ENCODE measurements at places on chromosomes 12 and 14.

GRCh38 chr12:18546399-18546798, 191.4 kb downstream of the PLCZ1 start:
- DNase-seq: no peak

DNA sequence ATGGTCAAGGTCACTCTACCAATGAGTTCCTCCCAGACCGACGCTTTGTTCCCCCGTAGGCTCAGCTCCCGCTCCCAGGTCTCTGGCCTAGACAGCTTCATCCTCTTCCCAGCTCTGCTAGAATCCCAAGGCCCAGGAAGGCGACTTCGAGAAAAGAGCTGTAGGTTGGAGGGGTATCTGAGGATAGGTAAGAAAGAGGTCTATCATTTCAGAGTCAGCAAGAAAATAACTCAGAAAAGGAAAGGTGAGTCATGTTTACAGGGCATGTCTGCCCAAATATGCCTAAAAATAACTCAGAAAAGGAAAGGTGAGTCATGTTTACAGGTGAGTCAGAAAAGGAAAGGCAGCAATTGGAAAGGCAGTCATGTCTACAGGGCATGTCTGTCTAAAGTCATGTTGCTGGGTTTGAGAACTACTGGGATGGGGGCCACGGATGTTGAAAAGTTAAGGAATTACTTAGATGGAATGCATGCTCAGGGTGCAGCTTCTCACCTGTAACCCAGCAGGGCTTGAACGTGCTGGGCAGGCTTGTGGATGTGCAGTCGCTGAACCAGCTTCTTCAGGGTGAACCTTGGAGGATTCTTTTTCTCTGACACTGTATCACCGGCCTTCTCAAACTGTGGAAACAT, 12.2 kb downstream of the TEP1 start:
- no peak for DNase-seq

DNA sequence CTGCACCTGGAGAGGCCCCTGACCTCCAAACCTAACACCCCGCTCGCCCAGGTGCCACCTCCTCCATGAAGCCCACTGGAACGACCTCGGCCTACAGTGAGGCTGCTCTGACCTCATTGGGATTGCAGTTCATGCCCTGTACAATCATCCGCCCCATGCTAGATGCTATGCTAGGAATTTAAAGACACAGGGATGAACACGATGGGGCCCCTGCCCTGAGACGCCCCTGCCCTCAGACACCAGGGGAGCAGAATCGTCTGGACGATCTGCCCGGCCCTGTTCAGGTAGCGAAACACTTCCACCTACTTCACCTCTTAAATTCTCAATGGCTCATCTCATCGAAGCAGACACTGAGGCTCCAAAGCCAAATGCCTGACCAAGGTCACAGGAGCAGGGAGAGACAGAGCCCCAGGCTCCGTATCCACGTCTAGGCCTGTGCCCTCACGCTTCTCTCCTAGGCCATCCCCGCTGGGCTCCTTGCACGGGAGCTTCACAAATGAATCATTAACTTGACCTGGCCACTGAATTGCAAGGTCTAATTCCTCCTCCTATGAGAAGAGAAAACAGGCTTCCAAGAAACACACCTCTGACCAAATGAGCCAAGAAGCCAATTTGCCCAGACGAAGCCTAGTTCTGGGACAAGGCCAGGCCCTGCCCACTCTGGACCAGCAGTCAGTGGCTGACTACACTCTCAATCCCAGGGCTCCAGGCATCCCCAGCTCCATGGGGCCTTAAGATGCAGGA, 35.2 kb downstream of the SCARB1 start:
- no peak for DNase-seq

DNA sequence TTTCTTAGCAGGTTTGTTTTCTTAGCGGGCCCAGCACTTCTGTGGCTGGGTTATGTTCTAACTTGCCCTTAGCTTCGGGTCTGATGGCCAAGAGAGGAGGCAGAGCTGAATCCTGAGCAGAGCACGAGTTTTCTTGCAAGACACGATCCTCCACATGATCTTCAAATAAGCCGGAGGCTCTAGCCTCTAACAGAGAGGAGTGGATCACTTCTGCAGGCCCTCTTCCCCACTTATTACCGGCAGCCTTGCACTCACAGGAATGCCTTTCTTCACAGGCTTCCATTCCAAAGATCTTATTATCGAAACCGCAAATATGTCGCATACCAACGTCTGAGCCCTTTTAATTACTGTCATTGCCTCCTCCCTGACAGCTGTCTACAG, 79.5 kb downstream of the SINHCAF start:
- no peak for DNase-seq

DNA sequence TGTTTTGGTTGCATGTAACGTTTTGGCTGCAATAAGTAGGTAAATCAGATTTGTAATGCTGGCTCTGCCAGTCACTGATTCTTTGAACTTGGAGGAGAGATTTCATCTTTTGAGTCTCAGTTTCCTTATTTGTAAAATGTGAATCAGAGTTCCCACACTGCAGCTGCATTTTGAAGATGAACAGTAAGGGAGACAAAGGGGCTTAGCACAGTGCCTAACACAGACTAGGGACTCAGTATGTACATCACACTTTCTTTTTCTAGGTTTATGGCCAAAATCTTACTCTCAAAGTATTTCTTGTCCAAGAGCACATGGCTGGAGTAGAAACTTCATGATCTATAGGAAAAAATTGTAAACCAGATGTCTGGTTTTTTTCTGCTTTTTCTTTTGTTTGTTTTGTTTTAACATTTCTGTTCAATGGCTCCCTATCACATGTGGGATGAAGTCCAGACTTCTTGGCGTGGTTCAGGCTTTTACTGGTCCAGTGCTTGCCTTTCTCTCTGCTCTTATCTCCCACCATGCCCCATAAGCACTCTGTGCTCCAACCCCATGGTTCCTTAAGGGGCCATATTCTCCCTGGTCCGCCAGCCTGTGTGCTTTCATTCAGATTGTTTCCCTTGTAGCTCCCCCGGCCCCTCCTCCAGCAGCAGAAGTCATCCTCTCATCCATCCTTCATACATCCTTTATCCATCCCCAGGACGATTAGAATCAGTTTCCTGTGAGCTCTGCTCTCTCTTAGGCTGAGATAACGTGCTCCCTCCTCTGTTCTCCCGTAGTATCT, 58.0 kb downstream of the SYNE2 start:
- DNase-seq: no peak

- no peak for DNase-seq
Observed at GRCh38 chr14:63773504-63773903, 45.6 kb upstream of the SGPP1 start.

DNA sequence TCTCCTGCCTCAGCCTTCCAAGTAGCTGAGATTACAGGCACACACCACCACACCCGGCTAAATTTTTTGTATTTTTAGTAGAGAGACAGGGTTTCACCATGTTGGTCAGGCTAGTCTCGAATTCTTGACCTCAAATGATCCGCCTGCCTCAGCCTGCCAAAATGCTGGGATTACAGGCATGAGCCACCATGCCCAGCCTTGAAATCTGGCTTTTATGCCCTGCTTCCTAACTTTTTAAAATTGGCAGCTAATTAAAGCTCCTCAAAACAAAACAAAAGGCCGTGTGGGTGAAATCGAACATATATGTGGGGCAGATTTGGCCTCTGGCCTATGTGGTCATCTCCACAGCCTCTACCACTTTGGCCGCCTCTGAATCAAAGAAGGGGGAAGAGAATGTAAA, 37.9 kb downstream of the KCTD10 start:
- DNase-seq: no peak

Data from stimulated activated naive CD4-positive, alpha-beta T cell (primary cell).